ENCODE measurements at places on chromosomes 3 and 15.

DNA sequence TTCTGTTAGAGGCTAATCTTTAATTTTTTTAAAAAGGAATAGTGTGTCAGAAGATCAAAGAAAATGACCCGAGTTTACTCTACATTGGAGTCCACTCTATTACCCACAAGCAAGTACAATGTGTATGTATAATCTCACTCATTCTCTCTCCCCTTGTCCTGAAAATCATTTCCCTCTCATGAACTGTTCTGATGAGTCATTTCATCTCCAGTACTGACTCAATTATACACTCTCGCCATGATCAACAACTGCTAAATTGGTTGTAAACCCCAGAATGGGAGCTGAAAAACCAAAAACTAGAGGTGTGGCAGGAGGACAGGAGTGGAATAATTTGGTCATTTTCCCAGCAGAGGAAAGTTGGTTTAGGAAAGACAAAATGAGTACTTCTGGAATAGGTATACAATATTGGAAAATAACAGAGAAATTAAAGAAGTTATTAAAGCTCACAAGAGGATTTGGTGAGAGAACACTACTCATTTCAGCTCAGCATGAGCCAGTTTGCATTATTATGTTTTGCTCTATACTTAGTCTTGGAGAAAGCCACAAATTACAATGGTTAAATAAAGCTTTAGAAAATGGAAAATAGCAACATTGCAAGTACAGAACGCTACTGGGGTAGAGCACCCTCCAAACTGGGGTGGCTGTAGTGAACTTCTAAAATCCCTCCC is 144.3 kb upstream of the PFN2 start:
- no peak for DNase-seq

DNA sequence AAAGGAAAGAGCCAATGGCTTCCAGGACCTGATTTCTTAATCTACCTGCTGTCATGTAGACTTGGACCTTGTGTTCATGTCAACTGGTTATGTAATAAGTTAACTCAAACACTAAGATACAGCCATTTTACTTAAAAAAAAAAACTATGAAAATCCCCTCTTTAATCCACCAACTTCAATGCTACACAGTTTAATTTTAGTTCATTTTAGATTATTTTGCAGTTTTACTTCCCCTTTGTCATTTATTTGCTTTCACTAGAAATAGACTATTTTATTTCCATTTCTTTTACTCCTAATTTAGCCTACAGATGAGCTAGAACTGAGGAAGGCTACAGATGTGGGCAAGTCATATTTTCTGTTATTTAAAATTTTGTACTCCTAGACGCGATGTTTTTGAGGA is 10.7 kb upstream of the DNAJC13 start:
- no peak for DNase-seq

GRCh38 chr3:129226374-129226773 is 23.0 kb upstream of the COPG1 start:
- no peak for DNase-seq

DNA sequence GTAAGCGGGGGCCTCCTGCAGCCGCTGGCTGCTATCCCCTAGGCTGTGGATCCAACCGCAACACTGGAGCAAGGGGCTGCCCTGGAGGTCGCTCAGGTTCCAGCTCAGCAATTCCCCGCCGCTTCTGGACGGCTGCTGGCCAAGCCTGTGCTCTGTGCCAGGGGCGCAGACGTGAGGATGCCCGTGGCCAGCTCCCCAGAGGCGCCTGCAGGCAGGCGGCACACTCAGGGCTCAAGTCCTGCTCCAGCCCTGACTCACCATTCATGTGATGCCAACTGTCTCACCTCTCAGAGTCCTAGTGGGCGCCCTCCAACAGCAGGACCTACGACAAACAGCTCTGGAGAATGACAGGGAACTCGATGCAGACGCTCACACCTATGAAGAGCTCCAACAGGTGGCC is 31.6 kb downstream of the KLHL25 start:
- no peak for DNase-seq

GRCh38 chr3:33099109-33099645 is 2.2 kb upstream of the GLB1 start:
- DNase-seq: no peak

DNA sequence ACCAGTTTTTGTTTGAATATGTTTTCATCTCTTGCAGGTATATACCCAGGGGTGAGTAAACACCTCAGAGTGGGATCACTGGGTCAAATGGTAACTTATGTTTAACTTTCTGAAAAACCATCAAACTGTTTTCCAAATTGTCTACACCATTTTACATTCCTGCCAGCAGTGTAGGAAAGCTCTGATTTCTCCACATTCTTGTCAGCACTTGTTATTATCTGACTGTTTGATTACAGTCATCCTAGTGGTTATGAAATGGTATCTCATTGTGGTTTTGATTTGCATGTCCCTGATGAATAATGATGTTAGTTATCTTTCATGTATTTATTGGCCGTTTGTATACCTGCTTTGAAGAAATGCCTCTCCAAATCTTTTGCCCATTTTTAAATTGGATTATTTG is 13.8 kb downstream of the FSD2 start:
- DNase-seq: no peak

DNA sequence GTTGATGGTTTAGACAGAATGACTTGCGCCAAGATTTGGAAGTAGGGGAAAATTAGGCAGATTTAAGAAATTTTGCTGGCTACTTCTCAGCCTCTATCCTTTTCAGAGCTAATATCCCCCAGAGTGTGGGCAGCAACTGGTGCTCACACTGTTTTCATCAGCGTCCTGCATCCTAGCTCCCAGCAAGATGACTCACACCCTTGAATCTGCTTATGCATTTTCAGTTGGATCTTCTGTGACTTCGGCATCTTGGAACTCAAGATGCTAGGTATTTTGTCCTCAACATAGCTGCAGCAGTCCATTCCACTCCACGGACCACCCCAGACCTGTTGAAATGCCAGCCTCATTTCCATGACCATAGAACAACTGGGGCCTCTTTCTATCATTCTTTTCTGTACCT is 336.1 kb upstream of the NR2F2 start:
- no peak for DNase-seq

DNA sequence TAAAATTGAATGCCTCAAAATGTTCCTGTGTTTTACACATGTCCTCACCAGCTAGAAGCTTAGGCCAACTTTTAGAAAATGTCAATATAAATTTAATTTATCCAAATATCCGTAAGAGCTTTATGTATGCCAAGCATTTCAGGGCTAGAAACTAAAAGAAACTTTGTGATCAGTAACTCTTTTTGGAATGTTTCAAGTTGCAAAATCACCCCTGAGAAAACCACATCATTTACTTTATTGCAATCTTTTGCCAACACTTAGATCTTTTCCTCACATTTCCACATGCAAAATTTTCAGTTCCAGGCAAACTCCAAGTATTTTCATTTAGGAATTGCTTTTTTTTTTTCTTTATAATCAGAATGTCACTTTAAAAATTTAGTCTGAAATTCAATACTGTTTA is 20.1 kb upstream of the IGF1R start:
- no peak for DNase-seq

Measured in activated CD4-positive, alpha-beta T cell treated with anti-CD3 and anti-CD28 coated beads for 4 hours (primary cell).